ENCODE measurements at places on chromosomes 1 and 21. TPM values are rescaled to one million over a fixed set of nuclear protein-coding genes. Genes with fewer than 3 reads are reported as not detected.

The C1QTNF12 gene
- 0.88 TPM for total RNA-seq

The DISP3 gene
- total RNA-seq: 0.68 TPM

The STXBP3 gene
- 48.2 TPM for total RNA-seq

The SLC6A9 gene
- total RNA-seq: 20.1 TPM

The OMA1 gene
- 10.1 TPM for total RNA-seq

The C1orf53 gene
- total RNA-seq: 9.9 TPM

The PHLDA3 gene
- 130 TPM for total RNA-seq

The SH3BGR gene
- total RNA-seq: 6.9 TPM

The G0S2 gene
- total RNA-seq: 164 TPM

The TRAF3IP3 gene
- total RNA-seq: not detected

The DCDC2B gene
- total RNA-seq: not detected
